AG20443 (cell line): ENCODE measurements at places on chromosomes 7 and 10.

DNA sequence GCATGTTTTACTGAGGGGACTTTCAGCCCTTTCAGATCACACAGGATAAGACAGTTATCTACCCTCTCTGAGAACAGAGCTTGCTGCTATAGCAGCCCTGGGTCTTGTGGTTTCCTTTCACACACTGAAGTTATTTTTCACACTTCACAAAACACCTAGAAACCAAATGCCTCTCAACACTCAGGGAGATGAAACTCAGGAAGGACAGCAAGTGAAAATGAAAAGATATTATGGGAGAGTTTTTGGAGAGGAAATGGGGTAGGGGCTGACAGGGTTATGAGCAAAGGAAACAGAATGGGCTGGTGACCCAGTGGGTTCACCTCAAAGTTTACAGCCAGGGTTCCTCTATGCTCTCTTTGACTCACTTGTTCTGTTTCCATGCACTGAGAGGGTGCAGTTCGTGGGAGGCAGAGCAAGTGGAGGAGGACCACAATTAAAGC lies 17.0 kb upstream of the GIMAP2 start:
- no peak for DNase-seq

DNA sequence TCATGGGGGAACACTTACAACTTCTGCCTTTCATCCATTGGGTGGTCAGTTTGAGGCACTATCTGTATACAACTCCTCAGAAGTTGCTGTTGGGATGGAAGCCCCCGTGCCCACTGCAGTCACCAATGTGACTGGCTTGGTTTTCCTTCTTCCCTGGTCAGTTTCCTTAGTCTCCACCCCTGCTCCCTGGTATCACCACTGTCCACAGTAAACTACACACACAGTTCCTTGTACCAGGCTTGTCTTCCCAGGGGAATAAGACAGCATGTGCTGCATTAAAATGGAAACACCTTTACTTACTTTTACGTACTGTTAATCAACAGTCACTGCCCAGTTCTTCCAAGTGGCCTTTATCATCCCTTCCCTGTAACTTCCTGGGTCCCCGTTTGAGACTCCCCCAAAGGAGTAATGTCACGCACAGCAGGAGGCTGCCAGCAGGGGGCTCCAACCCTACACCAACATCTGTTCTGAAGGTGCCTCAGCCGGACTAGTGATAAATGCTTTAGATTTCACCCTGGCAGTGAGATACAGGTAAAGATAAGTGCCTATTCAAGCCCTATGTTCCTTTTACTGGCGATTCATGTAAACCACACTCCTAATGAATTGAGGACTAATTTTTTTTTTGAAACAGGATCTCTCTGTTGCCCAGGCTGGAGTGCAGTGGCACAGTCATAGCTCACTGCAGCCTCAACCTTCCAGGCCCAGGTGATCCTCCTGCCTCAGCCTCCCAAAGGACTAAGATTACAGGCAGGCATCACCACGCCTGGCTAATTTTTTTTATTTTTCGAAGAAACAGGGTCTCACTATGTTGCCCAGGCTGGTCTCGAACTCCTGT lies 45.3 kb upstream of the PIK3AP1 start:
- DNase-seq, result peak; percentile 82

DNA sequence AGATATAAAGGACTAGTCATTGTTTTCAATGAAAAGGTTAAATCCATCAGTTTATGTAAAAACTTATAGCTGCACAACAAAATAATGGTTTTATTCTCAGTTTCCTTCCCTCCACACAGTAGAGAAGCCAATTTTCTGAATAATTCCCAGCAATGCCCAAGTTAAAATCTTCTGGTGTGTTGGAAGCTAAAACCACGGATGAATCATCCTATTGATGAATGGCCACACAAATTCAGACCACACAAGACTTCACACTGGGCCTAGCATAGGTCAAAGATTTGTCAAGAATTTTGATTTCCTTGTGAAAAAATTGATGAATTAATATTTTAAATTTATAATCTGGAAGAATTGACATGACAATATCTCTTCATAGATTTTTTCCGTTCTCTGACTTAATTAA lies 617.6 kb downstream of the INHBA start:
- peak; percentile 38 for DNase-seq

DNA sequence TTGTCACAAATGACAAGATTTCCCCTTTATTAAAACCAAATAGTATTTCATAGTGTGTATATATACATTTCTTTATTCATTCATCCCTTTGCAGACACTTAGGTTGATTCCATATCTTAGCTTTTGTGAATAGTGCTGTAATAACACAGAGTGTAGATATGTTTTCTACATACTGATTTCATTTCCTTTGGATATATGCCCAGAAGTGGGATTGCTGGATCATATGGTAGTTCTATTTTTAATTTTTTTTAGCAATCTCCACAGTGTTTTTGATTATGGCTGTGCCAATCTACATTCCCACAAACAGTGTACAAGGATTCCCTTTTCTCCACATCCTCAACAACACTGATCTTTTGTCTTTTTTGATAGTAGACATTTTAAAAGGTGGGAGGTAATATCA lies 46.4 kb downstream of the CSTF2T start:
- no peak for DNase-seq

GRCh38 chr7:6130007-6130587 lies 98.9 kb downstream of the ANKRD61 start:
- no peak for DNase-seq

DNA sequence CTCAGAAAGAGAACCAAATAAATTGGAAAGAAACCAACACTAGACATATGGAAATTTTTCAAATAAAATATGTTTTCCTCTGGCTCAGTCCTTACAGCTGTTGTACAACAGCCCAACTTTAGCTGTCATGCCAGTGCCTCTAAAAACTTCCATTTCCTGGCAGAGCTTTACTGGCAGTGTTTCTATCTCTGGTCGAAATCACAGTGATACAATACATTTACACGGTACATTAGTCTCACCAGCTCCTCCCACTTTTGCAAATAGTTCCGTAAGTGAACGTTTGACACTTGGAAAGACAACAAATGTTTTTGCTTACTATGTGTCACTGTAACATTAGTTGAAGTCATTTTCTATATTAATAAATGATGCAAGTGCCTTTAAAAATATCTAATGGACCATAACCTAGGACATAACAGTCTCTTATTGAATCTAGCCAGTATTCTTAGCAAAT lies 29.8 kb downstream of the BCAP29 start:
- DNase-seq, result no peak
